ENCODE measurements at places on chromosomes 5 and 9.

DNA sequence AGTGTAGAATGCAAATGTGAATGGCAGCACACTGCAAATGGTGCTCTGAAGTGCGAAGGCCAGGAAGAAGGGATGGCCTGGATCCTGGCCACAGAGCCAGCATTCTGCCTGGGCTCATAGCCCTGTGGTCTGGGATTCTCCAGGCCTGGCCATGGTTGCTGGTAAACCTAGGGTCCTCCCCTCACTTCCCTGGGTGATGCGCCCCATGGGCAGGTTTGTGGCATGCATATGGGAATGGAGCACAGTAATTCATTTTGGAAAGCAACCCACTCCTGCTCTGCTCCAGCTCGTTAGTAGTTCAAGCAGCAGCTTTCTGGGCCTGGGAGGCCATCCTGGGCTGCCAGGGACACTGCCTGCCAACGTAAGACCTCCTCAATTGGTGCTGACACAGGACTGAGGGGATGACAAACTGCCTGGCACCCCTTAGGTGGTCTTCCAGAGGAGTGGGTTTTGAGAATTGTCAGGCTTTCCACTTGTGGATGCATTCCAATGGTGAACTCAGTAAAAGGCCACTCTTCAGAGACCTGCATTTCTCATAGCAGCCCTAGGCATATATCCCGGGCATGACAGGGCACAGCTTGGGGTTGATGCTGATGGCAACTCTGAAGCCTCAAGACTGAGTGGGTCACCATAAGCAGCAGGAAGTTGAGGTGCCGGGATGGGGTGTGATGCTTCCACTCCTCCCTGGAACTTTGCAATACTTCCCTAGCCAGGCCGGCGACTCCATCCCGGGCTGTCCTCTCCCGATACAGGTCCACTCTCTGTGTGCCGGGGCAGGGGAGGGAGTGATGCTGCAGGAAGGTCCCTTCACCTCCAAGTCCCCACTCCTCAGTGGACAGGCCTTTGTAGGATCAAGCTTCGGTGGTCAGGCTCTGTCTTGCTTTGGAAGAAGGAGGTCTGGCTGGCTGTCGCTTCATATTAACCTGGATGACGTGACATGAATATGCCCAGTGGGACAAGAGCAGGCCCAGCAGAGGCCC is 1.2 kb upstream of the SLC25A48 start:
- DNase-seq: no peak

GRCh38 chr5:93145767-93146166 is 435.3 kb downstream of the NR2F1-AS1 start:
- DNase-seq: no peak

DNA sequence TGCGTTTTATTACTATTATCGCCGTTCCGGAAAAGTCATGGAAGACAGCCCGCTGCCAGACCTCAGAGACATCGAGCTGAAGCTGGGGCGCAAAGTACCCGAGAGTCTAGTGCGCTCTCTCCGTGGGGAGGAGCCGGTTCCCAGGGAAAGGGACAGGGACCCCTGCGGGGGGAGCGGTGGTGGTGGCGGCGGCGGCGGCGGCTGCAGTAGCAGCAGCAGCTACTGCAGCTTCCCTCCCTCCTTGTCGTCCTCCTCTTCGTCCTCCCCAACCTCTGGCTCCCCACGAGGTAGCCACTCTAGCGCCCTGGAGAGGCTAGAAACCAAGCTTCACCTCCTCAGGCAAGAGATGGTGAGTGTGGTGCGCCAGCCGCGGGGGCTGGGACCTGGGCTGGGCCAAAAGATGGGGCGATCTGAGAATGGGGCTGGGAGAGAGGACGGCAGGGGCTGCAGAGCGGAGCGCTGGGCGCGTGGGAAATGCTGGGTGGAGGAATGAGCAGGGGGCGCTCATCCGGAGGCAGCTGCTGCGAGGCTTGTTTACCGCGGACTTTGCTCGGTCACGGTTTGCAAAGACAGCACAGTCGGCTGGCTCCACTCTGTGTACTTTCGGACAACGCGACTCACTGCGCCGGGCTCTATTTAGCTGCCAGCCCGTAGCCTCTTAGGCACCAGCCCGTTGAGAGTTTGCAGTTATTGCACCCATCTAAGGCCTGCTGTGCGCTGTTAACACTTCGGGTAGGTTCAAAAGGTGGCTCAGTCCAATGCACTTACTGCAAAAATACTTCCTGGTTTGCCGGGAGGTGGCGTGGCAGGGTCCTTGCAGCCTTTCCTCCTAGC is 1.1 kb downstream of the LURAP1L start:
- no peak for DNase-seq

DNA sequence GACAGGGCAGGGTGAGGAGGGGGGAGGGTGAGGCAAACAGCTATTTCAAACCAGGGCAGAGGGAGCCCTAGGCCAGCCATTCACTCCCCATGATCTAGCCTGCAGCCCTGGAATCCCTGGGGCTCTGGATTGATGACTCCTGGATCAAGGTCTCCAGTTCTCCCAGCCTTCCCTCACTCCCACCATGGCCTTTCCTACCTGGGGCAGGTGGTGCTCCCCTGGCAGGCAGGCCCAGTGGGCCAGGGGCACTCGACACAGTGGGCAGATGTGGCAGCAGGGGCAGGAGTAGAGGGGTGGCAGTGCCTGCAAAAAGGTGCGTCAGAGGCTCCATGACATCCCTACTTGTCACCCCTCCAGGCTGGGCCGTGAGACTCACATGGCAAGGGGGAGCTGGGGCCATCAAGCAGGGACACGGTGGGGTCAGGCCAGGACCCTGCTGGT is 6.0 kb downstream of the KIF12 start:
- DNase-seq: no peak

DNA sequence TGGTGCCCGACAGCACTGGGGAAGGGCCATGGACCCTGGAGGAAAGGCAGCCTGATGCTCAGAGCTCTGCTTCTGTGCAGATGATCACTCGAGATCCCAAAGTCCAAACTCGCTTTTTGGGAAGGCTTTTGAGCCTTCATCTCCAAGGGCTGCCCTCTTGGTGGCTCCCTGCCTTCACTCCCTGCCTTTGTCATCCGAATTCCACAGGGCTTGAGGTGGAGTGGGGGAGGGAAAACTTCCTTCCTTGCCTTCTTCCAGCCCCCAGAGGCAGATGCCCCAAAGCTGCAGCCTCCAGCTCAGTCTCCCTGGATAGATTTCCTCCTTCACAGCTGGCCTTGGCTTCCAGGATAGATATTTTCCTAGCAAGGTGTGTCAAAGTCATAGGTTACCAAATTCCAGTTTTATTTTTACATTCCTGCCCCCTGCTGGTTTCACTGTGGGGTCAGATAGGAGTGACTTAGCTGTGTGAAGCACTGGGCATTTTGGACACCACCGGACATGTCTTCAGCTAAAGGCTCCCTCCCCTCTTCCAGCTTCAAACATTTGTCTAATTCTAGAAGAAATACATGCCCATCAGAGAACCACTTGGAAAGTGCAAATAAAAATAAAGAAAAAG is 268.2 kb downstream of the HSPA4 start:
- no peak for DNase-seq

DNA sequence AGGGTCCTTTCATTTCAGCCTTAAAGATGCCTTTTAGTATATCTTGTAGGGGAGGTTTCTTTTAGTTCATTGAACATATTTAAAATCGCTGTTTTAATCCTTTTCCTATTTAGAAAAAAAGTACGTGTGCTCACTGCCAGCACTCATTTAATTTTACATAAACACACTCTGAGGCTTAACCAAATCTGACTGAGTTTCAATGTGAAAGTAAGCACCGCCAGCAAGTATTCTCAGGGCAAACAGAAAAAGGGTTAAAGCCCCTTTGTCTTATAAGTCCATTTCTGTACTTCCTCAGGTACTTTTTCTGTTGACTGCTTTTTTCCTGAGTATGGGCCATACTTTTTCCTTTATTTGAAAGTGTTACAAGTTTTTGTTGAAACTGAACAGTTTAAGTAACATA is 31.8 kb downstream of the SMC5 start:
- DNase-seq: no peak

- DNase-seq: no peak
These were observed 90.0 kb upstream of the SV2C start for GRCh38 chr5:75993183-75993582.

DNA sequence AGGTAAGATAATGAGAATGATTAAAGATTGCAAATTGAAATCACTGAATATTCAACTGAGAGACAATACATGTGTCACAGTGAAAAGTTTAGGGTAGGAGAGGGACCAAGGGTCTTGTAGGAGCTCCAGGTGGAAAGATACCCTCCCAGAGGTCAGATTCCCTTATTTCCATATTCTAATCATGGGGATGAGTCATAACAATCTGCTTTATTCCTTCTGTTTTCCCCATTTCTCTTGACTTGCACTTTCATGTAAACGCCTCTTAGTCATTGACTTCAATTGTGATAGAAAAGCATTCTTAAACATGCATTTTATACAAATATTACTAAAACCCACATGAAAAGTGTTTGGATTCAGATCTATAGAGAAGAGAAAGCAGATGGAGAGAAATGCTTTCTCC is 81.3 kb upstream of the CTSL start:
- DNase-seq: no peak

GRCh38 chr9:101465326-101465915 is 29.8 kb upstream of the ALDOB start:
- no peak for DNase-seq

DNA sequence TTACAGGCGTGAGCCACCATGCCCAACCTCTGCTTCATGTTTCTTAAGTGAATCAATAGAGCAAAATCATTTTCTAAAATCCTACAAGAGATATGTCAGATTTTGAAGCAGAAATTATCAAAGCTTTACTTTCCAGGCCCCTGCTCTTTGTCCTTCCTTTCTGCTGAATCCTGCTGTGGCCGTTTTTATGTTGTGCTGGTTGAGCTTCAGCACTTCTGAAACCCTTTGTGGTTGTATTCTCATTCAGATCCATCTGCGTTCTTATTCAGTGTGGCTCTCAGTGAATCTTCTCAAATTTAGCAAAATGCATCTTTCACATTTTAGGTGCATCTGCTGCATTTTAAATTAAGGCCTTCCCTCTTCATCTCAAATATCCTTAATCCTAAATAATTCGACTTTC is 26.0 kb downstream of the JMY start:
- no peak for DNase-seq

GRCh38 chr5:168443950-168444700 is 42.1 kb upstream of the RARS1 start:
- no peak for DNase-seq

- DNase-seq: no peak
These were observed 313.5 kb downstream of the PRDM9 start for GRCh38 chr5:23820765-23821471.

GRCh38 chr5:81167544-81167943 is 65.6 kb upstream of the CKMT2 start:
- DNase-seq: no peak

- DNase-seq: no peak
These were observed 65.4 kb upstream of the SPOCK1 start for GRCh38 chr5:137564398-137564961.

DNA sequence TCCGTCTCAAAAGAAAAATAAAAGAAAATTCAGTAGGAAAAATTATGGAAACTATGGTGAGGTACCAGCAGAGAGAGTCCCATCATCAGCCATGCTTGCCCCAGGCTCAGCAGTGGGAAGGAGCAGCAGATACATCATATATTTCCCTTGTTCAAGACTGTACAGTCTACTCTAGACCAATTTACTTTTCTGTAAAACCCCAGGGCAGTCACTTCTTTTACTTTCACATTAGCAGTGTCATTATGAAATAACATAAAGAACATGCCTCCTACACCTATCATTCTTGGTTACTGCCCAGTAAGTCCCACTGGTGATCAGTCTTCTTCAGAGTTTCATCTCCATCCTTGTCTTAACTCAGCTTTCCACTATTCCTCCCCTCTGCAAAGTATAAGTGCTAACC is 1145.0 kb downstream of the MAT2B start:
- DNase-seq: no peak

DNA sequence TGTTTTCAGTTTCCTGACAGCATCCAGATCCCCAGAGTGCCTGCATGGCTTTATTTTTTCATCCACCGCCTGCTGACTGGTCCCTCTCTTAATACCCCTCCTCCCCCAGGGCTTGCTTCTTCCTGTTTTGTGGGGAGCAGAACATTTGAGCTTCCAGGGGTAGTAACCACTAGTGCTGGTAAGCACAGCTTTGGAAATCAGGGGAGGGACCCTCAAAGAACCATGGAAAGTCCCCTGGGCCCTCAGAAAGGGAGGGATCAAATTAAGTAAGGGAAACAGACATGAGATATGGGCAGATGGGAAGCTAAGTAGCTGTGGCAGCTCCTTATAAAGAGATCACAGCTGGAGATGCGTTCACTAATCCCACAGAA is 26.8 kb downstream of the GRIA1 start:
- no peak for DNase-seq

GRCh38 chr5:64682608-64683007 is 7.7 kb upstream of the SHISAL2B start:
- DNase-seq: no peak

DNA sequence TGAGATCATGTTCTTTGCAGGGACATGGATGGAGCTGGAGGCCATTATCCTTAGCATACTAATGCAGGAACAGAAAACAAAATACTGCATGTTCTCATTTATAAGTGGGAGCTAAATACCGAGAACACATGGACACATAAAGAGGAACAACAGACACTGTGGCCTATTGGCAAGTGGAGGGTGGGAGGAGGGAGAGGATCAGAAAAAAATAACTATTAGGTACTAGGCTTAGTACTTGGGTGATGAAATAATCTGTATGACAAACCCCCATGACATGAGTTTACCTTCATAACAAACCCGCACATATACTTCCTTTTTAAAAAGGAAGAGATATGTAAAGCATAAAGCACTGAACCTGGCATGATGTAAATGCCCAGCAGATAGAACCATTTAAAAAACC is 99.0 kb downstream of the MEGF10 start:
- no peak for DNase-seq

DNA sequence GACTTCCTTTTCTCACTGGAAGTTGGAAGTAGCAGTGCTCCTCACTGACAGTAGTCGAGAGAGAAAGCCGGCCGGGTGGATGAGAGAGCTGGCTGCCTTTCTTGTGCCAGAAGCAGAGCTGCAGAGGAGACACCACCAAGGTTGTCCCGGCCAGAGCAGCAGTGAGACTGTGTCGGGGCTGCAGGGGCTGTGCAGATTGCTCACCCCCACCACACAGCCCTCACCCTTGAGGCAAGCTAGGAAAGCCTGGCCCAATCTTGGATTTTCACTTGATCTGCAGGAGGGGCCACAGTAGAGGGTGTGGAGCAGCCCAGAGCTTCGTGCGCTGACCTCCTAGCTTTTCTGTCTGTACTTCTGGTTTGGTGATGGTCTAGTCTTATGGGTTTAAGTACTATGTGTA is 9.1 kb downstream of the OSMR start:
- no peak for DNase-seq

- DNase-seq: no peak
These were observed 962 bp upstream of the TXN start for GRCh38 chr9:110257097-110257841.

DNA sequence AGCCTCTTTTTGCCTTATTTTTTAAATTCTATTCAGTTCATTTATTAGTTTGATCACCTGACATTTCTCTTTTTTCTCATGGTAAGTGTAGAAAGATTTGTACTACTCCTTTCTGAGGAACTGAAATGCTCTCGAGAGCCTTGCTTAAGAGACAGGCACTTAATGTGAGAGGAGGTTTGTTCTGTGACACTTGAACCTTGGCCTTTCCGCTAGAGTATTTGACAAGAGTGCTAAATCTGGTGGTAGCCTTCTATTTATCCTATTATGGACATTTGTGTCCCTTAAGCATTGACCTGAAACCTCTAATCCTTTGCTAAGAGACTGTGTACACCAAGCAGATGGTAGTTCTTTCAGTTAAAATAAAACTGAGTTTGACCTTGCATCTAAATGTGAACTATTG is 805.0 kb upstream of the PTPRD start:
- DNase-seq: no peak
